ENCODE measurements at places on chromosomes 7 and 10. TPM values are rescaled to one million over a fixed set of nuclear protein-coding genes. Genes with fewer than 3 reads are reported as not detected.

The TLX1 gene
- not detected for total RNA-seq

The KCNMA1 gene
- total RNA-seq: 54.7 TPM

The ADAMTS14 gene
- total RNA-seq: 2.2 TPM

The HOXA10 gene
- total RNA-seq: 23.3 TPM

The CHAT gene
- total RNA-seq: not detected

The FFAR4 gene
- not detected for total RNA-seq

The CD36 gene
- 8.8 TPM for total RNA-seq

The NEURL1 gene
- total RNA-seq: 1.5 TPM

The C10orf62 gene
- total RNA-seq: not detected

The TMEM273 gene
- total RNA-seq: not detected

The GSTK1 gene
- total RNA-seq: 62.4 TPM

The RAB19 gene
- total RNA-seq: not detected

The FBXO24 gene
- 0.86 TPM for total RNA-seq

The HILPDA gene
- 14.5 TPM for total RNA-seq

The GPR146 gene
- total RNA-seq: 0.14 TPM
